ENCODE measurements at places on chromosomes 5 and 9.
A peak's percentile ranks its signal among the peaks of the same experiment; 100 is the strongest.

DNA sequence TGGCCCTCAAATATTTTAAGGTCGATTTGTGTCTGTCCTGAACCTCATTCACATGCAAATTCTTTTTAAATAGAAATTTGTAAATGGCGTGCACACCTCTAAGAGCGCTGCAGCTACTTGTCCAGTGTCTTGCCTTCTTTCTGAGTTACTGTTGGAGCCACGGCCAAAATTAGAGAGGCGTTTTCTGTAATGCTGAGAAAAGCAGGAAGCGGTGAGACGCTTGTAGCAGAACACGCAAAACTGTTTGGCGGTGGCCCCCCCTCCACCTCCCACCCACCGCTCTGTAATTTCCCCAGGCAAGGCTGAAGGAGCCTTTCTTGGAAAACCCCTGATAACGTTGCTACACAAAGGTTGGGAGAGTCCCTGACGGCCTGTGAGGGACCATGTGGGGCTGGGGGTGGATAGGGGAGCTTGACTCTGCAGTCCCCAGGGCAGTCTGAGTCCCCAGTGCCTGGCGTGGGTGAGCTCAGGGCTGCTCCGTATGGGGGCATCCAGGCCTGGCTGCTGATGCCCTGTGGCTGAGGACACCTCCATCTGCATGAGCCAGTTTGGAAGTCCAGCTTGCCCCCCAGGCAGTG, 96.5 kb downstream of the GADD45G start:
- DNase-seq = peak; percentile 93

DNA sequence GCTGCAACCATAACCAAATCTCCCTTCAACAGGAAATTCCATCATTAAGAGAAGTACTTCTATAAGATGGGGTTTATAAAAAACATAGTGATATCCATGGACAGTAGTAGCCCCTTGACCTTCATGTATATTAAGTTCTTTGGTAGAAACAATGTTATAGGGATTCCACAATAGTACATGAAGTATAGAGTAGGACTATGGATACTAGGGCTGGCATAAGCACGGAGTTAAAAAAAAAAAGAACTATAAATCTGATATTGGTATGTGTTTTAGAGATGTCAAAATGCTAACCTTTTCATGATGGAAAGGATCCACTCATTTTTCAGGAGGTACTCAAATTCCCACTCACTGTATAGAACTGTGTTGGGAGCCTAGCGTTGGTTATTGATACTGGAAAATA, 337.6 kb downstream of the FGF10 start:
- DNase-seq = no peak

DNA sequence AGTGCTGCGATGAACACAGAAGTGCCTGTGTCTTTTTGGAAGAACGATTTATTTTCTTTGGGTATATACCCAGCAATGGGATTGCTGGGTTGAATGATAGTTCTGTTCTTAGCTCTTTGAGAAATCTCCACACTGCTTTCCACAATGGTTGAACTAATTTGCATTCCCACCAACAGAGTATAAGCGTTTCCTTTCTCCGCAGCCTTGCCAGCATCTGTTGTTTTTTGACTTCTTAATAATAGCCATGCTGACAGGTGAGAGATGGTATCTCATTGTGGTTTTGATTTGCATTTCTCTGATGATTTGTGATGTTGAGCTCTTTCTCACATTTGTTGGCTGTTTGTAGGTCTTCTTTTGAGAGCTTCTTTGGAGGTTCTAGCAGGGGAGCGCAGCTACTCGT, 134.6 kb downstream of the TENT4A start:
- DNase-seq = no peak

DNA sequence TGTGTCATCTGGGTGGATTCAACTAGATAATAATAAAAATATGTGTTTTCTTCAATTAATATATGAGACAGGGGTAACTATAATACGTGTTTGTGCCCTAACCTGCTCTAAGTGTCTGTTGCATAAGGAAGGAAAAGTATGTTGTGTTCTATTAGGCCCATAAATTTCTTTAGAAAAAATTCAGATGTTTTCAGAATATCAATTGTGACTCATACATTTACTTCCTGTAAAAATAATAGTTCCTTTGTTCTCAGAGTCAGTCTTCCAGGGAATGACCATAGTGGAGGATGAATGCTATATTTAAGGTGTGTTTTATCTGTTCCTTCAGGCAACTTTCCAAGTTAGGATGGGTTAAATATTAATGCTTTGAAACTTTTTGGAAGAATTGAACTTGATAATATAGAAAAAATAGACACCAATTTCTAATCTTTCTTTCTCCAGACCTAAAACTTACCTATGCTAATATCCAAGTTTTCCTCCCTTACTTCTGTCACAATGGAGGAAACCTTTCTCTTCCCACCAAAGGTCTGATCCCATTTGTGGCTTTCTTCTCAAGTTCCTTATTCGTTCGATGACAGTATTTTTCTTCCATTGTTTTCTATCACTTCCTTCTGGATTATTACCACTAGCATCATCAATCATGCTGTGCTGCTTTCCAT, 49.9 kb downstream of the ISL1 start:
- no peak for DNase-seq

DNA sequence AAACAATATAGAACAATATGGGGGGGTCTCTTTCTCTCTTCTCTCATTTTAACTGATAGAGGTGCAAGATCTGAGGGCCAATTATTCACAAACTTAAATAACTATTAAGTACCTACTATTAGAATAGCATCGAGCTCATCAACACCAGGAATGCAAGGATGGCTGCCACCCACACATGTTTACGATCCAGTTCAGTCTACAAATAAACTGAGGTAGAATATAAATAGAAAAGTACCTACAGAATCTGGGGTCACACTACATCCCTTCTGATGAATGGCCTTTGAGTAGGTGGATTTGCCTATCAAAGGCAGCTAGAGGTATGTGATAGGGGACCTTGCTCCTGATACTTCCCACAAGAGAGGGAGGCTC, 91.8 kb upstream of the ZNF366 start:
- DNase-seq = no peak

GRCh38 chr9:130199605-130200004, 27.4 kb downstream of the NCS1 start:
- DNase-seq = no peak

DNA sequence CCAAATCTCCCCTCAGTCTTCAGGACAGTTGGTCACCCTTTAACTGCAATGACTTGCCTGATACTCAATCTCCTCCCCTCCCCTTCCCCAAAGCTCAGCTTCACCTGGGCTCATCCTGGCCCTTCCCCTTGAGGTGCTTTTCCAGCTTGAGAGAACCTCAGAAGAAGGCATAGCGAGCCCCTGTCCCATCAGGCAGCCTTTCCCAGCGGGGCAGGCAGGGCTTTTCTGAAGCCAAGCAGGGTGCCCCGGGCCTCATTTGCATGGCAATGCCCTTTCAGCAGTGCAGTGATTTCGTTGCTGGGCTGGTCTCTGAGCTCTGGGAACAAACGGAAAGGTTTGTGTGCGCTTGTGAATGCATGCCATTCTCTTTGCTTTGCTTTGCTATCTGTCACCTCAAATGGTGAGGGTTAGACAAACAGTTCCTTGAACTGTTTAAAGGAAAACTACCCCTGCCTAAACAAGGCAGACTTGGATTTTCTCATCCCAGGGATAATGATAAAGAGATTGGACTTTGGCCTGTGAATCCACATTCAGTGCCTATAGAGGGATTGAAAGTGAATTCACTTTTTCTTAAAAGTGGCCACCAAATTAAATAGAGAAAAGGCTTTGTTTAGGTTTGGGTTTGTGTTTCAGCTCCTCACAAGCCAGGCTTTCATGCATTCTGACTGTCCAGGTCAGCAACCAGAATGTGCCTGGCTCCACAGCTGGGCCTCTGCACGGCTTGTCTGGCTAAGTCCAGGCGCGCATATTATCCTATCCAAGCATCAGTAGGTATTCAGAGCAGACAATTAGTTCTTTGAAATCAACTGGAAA, 165.3 kb downstream of the ZNF608 start:
- no peak for DNase-seq

DNA sequence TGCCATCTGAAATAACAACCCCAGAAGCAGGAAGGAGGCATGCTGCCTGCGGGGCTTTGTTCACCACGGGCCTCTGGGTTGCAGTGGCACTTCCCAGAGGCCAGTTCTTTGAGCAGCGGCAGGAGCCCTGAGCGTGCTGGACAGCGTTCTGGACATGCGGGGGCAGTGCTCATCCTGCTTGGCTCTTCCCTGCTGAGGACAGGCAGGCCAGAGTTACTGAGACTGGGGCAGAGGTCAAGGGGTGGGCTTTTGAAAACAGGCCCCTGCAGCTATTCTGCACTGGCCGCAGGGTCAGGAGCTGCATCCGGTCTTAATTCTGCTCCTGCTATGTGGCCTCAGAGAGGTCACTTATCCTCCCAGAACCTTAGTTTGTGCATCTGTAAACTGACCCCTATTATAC, 258.6 kb downstream of the FSTL4 start:
- DNase-seq = no peak

DNA sequence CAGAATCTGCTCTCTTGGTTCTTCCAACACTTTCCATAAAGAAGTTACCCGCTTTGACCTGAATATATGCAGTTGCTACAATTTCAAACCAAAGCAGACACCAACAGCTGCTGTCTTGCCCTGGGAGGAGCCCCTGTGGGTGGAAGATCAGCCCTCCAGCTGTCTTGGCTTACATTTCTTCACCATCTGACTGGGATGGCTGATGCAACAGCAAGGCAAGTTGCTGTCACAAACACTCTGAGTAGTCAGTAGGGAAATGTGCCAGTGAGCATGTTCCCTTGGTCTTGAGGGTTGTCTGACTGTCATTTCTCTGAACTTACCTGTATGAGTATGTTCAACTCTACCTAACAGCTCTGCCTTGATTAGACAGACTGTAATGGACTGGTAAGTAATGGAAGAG, 152.9 kb downstream of the SGCD start:
- DNase-seq = no peak

DNA sequence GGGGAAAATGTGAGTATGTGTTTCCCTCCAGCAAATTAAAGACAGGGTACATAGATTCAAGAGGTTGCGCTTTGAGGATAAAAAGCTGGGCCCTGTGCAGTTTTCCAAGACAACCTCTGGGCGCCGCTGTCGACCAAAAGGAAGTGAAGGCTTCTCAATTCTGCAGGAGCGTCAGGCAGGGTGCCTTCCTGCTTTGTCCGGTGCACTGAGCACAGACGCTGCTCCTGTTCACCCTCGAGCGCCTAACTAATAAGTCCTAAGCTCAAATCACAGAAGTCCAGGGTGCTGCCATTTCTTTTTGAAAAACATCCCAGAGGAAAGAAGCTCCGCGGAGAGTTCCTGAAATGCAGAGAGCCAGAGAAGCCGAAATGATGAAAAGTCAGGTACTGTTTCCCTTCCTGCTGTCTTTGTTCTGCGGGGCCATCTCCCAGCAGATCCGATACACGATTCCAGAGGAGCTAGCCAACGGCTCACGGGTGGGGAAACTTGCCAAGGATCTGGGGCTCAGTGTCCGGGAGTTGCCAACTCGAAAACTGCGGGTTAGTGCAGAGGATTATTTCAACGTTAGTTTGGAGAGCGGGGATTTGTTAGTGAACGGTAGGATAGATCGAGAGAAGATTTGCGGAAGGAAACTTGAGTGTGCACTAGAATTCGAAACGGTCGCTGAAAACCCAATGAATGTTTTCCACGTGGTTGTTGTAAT, at the start of gene PCDHGB1:
TSS of gene PCDHGB1 (plus strand) at position 183 of the 703 bp plus-strand sequence. CDS start at position 345, 162 bp downstream.
- DNase-seq = peak; percentile 17

DNA sequence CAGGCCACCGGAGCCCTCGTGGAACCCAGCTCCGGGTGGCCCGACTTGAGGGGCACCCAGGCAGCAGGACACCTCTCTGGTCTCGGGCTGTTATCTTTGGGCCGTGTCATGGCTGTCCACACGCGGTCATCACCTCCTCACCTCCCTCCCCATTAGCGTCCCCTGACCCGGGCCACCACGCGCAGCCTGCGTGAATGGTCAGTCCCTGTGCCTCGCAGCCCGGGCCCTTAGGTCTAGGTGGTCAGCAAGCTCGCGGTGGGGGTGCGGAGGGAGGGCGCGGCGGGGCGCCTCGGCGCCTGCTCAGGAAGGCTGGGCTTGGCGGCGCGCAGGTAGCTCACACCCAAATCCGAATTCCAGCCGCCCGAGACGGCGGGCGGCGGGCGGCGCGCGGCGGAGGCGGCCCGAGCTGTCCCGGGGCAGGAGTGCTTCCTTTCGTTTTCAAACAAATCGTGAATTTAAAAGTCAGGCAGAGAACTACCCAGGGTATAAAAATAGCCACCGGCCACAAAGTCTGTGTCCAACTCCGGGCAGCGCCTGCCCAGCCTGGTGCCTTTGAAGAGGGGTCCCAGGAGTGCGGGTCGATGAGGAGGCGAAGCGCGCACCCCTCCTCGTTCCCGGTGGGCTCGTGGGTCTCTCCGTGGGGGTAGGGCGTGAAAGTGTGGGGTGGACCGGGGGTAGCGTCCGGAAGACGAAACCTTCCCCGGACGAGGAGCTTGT, 1.0 kb upstream of the RXRA start:
- DNase-seq = peak; percentile 70

DNA sequence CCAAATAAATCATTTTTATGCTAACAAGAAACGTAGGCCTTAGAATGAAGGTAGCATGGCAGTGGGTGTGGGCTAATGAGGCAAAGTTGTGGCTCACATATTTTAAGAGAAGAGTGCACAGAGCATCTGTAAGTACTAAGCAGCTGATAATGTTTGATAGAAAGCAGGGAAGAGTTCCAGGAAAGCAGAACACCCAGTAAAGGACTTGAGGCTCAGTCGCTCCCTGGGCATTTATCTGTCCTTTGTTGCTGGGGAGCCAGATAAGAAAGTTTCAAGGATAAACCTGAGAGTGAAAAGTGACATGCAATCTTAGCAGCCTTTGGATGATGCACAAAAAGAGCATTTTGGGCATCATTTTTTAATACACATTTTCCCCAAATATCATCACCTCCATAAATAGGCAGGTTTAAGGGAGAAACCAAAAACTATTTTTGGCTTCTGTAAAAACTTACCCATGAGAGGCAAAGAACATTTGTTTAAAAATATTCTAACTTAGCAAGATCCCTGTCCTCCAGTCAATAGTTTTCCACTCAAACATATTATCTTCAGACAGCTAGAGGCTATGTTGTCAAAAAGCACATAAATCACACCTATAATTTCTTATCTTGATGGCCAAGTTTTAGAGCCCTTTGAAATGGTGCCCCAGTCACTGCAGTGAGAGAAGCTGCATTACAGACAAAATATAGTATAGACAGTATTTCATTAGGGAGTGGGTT, 3.4 kb downstream of the FREM1 start:
- DNase-seq = no peak

- DNase-seq = peak; percentile 84
These were observed 28.4 kb downstream of the NNT start for GRCh38 chr5:43631182-43631910.

- DNase-seq = no peak
These were observed 16.3 kb upstream of the CD74 start for GRCh38 chr5:150428978-150429377.

GRCh38 chr5:123035360-123035917, 1.1 kb downstream of the PPIC start:
- no peak for DNase-seq
